ENCODE measurements at places on chromosomes 13 and 19.

- DNase-seq = no peak
Observed at GRCh38 chr19:39823686-39824085, 10.3 kb downstream of the DYRK1B start.

DNA sequence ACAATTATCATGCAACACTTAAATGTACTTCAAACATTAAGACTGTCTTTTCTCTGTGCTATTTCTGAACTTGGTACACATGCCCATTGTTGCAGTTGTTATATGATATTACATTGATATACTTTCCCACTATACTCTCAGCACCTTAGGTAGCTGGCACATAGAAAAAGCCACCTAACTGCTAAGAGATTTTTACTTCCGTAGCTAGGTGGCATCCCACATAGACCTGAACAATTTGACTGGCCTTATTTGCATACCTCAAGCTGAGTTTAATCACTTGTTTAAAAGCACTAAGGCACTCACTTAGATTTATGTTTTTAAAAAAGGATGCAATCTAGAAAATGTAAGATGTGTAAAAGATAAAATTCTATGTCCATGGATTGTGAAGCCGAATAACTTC lies 194.2 kb downstream of the POU4F1 start:
- DNase-seq = no peak

DNA sequence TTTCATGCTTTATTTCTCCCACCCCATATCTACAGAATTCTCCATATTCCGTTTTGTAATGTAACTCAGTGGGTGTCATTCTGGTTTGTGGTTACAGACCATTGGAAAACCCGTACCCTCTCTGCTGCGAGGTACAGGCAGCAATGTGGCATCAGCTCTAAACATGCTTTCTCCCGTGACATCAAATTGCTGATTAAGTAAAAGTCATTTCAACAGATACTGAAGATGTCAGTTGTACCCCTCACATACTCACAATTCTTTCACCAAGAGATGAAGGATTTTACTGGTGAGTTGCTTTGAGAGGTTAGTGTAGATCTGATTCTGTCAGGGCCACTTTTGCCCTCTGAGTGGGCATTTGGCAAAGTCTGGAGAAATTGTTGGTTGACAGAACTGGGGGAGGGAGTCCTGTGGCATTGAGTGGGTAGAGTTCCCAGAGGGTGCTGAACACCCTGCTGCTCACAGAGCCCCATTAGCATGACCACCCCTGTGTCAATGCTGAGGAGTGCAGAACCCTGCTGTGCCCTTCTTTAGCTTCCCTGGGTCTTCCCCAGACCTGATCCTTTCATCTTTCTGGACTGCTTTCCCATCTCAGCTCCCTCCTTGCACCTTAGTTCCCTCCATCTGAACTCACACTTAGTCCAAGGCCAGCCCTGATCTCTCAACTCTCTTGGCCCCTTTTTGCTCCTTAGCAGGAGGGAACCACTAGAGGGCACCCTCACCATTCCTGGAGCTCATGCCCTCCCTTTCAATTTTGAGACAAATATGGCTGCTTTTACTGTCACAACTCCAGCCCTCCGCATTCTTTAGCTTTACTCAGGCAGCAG lies 39.9 kb upstream of the CEACAM8 start:
- DNase-seq = no peak

- no peak for DNase-seq
Observed at GRCh38 chr13:80117515-80117914, 223.4 kb downstream of the SPRY2 start.

DNA sequence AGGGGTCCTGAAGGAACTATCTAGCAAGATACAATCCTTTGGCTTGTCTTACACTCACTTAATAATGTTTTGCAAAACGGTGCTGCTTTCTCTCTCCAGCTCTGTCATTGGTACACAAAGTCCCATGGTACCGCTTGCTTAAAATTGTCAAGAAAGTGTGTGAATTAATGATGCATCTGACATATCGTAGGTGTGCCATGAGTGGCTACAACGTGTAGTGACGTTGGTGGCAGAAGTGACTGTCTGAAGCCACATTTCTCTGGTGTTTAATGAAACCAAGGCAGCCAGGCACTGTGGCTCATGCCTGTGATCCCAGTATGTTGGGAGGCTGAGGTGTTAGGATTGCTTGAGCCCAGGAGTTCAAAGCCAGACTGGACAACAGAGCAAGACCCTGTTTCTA lies 2.6 kb downstream of the HSH2D start:
- DNase-seq = no peak

DNA sequence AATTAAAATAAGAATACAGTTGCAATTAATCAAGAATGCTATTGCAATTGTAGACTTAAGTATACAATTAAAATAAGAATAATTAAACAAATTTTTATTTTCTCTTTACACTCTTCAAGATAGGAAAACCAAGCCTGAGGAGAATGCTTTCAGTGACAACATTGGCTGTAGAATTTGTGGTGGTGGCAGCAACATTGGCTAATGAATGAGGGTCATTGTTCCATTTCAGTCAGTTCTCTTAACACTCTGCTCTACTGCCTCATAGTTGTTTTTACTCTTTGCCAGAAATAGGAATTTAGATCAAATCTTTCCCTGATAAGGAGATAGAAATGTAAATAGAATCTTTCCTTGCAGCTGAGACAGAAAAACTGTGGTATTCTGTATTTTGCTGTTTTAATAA lies 391.6 kb downstream of the PCDH20 start:
- DNase-seq = no peak

Measured in LNCaP clone FGC (cell line).